ENCODE measurements at places on chromosomes 6 and 20. TPM values are rescaled to one million over a fixed set of nuclear protein-coding genes. Genes with fewer than 3 reads are reported as not detected.

GRCh38 chr6:80725156-80725930 is 618.9 kb downstream of the BCKDHB start:
- H3K4me3 ChIP-seq: no peak overlapping the region
- DNase-seq: no peak
- H3K36me3 ChIP-seq: no peaks in the 10 kb centered on the region
- no peaks in the 10 kb centered on the region for H3K4me1 ChIP-seq

- no peaks in the 10 kb centered on the region for H3K27me3 ChIP-seq
- H3K4me1 ChIP-seq: no peaks in the 10 kb centered on the region
- no peak overlapping the region for H3K27ac ChIP-seq
- H3K4me3 ChIP-seq: no peak overlapping the region
- H3K36me3 ChIP-seq: peaks cover 8% of the 10 kb centered on the region
Measured at GRCh38 chr20:37749218-37749617, 55.4 kb downstream of the CTNNBL1 start.

DNA sequence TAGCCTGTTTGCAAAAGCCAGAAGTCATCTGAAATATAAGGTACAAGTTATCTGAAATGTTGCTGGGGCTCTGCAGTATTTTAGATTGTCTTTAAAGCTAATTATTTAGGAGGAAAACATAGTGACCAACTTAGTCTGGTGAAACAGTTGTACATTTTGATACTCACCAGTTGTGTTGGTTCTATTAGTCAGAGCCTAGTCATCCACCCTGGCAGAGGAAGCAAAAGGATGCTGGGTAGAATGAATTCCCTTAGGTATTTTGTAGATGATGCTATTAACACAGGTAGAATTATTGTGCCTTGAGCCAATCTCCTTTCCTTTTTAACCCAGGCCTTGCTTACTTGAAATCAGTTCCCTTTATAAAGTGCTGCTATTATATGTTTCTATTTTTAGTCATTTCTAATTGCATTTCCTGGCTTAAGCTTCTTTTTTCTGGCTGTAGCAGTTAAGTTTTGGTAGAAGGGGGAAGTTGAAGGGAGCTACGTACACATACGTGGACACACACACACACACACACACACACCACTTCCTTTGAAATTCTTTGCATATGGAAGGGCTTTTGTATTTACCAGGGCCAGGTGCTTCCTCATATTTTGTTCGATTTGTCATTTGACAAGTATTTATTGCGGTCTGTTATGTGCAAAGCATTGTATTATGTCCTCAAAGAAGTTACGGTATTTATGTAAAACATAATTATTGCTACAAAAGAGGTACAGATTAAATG is 82.4 kb downstream of the RTN4IP1 start:
- no peaks in the 10 kb centered on the region for H3K27me3 ChIP-seq
- peaks cover 3% of the 10 kb centered on the region for H3K4me1 ChIP-seq
- no peak overlapping the region for H3K4me3 ChIP-seq
- DNase-seq: no peak

E2F3 gene
- total RNA-seq: 10.4 TPM

DDO gene
- not detected for total RNA-seq

Measured in T-cell (primary cell).